ENCODE measurements at places on chromosomes 12 and 14.

DNA sequence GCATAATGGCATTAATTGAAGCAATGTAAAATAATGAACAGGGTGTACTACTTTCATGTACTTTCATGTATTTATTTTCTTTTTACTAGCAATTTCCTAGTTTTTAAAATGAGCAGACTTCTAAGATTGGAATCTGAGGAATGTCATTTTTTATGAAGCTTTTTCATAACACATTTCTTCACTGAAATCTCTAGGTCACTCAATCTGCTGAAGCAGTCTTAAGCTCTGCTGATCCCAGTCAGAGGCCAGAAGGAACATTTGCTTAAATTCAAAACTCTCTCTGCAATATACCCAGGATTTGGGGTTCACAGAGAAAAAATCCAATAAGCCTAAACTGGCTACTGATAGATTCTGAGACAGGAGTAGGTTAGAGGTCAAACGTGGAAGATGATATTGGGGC, 73.6 kb upstream of the CNTN1 start:
- no peak for DNase-seq

DNA sequence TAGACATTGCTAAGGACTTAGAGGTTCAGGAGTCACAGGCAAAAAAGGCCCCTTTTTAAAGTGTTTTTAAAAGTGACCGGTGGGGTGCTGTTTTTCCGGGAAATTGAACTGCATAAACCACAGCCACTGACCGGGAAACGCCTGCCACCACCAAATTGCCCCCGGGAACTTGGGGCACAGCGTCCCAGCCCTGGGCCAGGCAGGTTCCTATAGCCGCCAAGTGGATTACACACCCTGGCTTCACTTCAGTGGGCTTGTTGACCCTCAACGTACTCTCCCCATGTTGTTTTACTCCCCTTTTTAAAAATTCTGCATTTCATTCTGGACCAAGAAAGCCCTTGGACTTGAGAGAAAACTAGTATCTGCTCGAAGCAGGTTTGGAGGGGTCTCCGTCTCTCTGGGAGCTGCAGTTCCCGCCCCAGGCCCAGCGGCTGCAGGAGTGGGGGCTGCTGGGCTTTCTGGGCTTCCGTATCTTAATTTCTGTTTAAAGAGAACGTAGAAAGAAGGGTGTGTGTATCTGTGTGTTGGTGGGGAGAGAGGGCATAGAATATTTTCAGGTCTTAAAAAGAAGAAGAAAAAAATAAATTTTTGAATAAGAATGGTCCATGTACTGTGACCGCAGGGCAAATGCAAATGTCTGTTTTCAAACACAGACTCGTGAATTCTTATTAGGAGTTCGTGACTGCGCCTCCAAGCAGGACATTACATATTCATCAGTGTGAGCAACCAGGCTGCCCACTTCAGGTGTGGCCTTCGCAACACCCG, 82.9 kb downstream of the PAPOLA start:
- DNase-seq: no peak

- DNase-seq: no peak
Observed at GRCh38 chr14:94367347-94368242, 20.8 kb downstream of the SERPINA1 start.

DNA sequence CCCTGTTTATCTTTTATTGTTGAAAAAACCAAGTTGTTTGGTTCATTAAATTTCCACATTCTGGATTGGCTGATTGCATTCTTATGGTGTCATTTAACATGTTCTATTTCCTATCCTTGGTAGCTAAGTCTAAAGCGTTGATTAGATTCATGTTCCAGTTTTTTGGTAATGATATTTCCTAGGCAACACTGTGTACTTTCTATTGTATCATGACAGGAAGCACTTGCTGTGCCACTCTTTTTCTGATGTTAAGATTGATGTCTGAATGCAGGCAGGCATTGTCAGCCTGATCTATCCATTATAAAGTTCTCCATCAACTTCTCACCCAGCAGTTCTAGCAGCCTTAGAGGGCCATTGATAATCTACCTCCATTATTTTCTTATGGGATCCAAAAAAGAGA, 91.1 kb upstream of the ARID2 start:
- DNase-seq: no peak

GRCh38 chr14:99815696-99816095, 22.5 kb downstream of the EML1 start:
- no peak for DNase-seq

- DNase-seq: no peak
Observed at GRCh38 chr14:71551291-71551950, 380.8 kb upstream of the RGS6 start.

DNA sequence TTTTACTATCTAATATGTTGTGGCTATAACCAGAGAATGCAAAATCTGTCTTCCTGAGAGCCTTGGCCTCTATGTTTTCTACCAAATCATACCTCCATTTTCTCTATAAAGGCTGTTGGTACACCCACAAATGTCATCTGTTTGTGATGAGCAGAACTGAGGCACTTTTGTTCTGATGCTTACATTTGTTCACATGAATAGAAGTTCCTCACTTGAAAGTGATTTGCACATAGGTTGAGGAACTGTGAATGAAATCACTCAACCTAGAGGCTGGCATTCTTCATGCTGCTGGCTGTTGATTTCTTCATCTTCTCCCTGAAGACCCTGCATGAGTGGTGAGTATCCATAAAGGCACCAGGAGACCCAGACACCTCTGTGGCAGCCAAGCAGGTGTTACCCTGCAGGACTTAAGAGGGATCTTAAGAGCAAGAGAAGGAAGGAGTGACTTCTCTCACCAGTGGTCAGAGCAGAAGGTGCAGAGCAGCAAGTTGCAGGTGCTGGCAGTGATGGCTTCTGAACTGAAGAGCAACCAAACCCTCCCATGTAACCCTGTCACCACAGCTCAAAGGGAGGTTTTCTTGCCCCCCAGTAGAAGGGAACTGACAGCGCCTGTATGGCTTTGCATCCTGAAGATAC, 110.3 kb downstream of the HMGA2 start:
- no peak for DNase-seq

DNA sequence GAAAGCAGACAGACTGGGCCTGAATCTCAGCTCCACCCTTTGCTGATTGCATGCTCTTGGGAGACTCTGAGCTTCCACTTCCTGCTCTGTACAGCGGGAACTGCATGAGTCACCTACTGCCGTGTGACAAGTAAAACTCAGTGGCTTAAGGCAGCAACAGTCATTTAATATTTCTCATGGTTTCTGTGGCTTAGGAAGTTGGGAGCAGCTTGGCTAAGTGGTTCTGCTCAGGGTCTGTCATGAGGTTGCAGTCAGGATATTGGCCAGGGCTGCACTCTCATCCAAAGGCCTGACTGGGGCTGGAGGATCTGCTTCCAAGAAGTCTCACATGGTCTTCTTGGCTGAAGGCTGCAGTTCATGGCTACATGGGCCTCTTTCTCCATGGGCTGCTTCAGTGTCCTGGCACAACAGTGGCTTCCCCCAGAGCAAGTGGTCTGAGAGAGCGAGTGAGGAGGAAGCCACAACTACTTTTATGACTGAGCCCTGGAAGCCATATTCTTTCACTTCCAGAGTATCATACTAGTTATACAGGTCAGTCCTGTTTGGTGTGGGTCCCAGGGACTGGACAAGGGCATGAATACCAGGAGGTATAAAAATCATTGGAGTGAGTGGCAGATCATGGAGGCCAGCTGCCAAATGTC, 49.7 kb downstream of the FAM222A start:
- no peak for DNase-seq

- DNase-seq: no peak
Observed at GRCh38 chr14:96164861-96165490, 39.7 kb upstream of the BDKRB2 start.

DNA sequence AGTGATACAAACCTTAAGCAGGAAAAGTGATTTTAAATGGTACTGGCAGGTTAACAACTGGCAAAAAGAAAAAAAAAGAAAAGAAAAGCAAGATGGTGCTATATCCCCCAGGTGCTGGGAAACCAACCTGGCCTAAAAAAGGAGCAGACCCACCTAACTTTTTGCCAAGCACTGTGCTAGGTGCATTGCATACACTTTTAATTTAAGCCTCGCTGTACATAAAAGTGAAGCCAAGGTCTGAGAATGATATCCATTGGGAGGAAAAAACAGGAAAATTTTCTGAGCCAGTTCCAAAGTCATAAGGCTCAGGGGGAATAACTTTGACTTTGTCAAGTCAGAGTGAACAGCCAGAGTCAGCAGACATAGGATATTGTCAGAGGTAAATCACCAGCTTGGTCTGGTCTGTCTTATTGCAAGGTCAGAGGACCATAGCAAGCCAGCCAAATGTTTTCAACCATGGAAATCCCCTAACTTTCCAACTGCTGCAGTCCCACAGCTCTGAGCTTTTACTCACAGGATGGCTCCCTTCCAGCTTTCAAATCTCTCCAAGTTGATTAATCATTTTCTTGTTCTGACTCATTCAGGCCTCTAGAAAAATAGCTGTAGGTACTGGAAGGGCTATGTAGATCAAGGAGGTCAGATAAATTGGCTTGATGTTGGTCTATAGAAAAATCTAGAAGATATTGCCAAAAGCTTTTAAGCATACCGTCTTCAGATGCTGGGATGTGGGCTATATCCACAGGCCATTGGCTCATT, 412.9 kb downstream of the RAD51B start:
- no peak for DNase-seq

DNA sequence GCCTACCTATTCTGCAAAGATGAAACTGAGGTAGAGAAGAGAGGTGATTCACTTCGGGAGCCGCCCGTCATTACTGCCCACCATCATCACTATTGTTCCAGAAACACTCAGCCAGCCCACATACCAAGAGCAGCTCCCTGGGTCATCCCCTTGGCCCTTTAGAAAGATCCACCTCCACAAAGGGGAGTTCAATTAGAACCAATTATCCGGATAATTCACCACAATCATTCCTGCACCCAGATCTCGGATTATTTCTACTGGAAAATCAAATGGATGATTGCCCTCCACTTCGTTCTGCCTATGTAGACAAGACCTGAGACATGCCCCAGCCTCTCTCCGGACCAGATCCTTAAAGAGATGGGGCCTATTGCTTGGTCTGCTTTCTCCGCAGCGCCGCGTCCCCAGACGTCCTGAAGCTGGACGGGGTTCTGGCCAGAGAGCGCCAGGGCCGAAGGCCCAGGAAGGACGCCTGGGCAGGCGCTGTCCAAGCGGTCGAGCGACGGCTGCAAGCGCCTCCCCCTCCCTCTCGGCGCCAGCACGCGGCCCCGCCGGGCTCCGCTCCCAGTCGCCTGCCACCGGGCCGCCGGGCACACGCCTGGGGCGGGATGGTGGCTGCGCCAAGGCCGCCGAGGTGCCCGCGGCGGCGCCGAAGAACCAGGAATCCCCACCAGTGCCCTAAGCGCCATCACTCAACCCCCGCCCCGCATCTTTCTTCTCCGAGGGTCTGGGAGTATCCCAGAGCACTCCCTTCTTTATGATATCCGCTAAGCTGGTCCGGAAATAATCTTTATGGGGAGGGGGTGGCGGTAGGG, 1.3 kb upstream of the ASCL1 start:
- no peak for DNase-seq

GRCh38 chr12:55686366-55687010, 21.2 kb downstream of the ITGA7 start:
- DNase-seq: no peak

DNA sequence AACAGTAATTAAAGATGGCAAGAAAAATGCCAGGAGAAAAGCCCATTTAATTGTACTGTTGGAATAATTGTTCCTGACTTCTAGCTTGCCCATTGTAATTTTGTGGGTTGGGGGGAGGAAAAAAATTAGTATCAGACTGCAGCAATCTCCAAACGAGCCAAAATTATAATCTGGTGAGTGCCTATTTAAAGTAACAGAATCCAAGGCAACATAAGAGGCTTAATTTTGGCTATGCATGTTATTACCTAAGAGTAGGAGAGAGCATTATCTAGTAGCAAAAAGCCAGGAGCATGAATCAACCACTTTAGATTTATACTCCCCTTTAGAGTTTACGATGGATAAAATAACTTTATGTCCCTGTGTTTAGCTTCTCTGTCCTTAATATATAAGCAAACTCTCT, 14.6 kb upstream of the DENND5B start:
- DNase-seq: no peak

- DNase-seq: no peak
Observed at GRCh38 chr12:67980391-67980790, 8.9 kb upstream of the IFNG-AS1 start.

GRCh38 chr14:60652674-60653651, 3.7 kb upstream of the SIX1 start:
- DNase-seq: no peak

DNA sequence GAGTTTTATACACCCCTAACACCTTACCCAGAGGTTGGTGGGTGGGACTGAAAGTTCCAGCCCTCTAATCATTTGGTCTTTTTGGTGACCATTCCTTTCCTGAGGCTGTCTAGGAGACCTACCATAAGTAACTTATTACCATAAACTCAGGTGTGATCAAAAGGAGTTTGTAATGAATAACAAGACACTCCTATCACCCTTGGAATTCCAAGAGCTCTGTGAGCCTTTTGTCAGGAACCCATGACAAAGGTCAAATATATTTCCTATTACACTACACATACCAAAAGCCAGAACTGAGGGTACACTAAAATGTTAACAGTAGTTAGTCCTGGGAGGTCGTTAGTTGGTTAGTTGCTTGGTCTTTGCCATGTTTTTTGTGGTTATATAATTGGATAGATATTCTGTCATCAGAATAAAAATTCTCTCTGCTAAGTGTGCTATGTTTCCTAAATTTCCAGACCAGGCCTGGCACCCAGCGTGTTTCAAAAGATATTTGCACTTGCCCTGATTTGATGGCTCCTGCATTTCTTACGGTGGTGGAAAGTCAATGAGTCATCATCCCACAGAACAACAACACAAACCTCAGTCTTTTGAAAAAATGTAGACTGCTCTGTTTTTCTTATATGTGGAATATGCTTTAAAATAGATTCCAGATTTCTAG, 27.0 kb upstream of the AKAP5 start:
- DNase-seq: no peak

- DNase-seq: no peak
Observed at GRCh38 chr12:49253033-49253623, 11.8 kb upstream of the TUBA1C start.

DNA sequence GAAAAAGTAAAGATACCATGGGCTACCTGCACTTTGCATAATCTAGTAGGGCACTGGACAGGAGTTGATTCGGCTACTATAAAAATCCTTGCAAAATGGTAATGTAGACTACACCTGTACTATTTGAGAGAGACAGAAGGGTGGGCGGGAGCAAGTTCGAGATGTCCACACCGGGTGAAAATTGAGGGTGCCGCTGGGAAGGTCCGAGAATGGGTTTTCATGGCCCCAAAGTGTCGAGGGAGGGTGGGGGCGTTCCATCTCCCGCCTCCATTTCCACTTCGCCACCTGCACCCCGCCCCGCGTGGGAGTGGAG, 648 bp downstream of the SNX6 start:
- DNase-seq: no peak

- DNase-seq: no peak
Observed at GRCh38 chr12:68487721-68488309, 122.9 kb upstream of the RAP1B start.

DNA sequence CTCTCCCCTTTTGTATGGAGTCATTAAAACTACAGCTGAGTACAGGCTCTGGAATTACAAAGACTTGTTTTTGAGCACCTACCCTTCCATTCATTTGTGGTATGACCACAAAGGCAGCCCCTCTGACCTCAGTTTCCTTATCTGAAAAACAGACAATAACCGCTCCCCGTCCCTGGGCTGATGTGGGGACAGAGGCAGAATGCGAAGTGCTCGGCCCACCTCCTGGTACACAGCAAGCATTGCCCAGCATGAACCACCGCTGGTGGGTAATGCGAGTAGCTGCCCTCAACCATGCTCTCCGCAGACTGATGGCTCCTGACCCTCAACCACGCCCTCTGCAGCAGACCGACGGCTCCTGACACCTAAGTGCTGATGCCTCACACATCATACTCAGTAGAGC, 22.4 kb downstream of the P2RX2 start:
- DNase-seq: no peak

Data from activated CD4-positive, CD25-positive, alpha-beta regulatory T cell (primary cell).